A172 (cell line): ENCODE measurements at places on chromosomes 2 and 18.
A peak's percentile ranks its signal among the peaks of the same experiment; 100 is the strongest.

GRCh38 chr2:60958361-60958760 is 59.2 kb upstream of the PEX13 start:
- DNase-seq: peak; percentile 3

- DNase-seq: peak; percentile 52
Observed at GRCh38 chr2:118249531-118249930, 161.3 kb downstream of the INSIG2 start.

- no peak for DNase-seq
Observed at GRCh38 chr2:25363733-25364132, 22.0 kb upstream of the DNMT3A start.

- no peak for DNase-seq
Observed at GRCh38 chr2:63679252-63679855, 90.6 kb downstream of the MDH1 start.

- no peak for DNase-seq
Observed at GRCh38 chr2:147223119-147223518, 621.7 kb upstream of the ACVR2A start.
